ENCODE measurements at places on chromosomes 1 and 21.

- no peak for DNase-seq
These were observed 48.8 kb downstream of the ARHGEF10L start for GRCh38 chr1:17588048-17588871.

- no peak for DNase-seq
These were observed 10.6 kb upstream of the GIPC2 start for GRCh38 chr1:78035121-78035520.

GRCh38 chr1:29736582-29737188, 500.4 kb downstream of the PTPRU start:
- no peak for DNase-seq

DNA sequence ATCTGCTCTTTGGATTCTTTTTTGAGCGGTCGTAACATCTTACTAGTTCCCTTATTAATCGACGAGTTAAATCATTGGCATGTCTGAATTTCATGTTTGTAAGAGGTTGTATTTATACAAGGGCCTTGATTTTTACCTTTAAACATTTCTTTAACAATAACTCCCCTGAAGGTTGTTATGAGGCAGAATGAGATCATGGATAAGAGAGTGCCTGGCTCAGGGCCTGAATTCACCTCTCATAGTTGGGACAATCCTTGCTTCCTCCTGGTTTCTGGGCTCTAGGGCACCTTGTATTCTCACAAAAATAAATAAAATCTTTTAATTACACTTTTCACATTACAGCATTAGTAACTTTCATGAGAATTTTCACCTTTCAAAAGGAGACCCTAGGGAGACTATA, 55.4 kb downstream of the MDM4 start:
- no peak for DNase-seq

DNA sequence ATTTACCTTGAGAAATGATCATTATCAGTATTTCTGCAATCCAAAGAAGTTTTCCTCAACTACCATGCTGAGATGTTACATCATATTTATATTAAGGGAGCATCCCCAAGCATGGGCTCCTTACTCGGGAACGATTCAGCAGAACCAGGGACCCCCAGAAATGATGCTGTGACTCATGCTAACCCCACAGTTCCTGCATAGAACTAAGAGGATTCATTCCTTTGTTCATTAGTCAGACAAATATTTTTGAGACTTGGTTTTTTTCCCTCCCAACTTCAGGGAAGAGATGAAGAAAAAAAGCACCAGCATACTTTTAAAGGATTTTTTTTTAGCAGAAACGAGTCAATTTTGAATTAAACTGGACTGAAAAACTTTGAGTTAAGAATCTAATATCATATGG, 49.2 kb upstream of the COL24A1 start:
- DNase-seq = no peak

GRCh38 chr1:163512349-163512989, 190.7 kb downstream of the NUF2 start:
- no peak for DNase-seq

GRCh38 chr1:162276493-162276892, 100.2 kb downstream of the SPATA46 start:
- DNase-seq = no peak

- DNase-seq = no peak
These were observed at the start of gene RAB3B for GRCh38 chr1:51990478-51990965. Gene RAB3B, minus strand, starts transcription at chr1:51990700. Its CDS starts 13,583 bp downstream, at chr1:51977117.

GRCh38 chr21:29939924-29940275, at the start of gene GRIK1:
Gene GRIK1, minus strand, starts transcription at chr21:29939996.
- DNase-seq = no peak

- DNase-seq = no peak
These were observed 64.3 kb upstream of the MORC3 start for GRCh38 chr21:36255663-36256062.

- no peak for DNase-seq
These were observed 32.8 kb upstream of the LYPD8 start for GRCh38 chr1:248788327-248788726.

GRCh38 chr1:221053889-221054288, 174.6 kb downstream of the HLX start:
- DNase-seq = no peak

DNA sequence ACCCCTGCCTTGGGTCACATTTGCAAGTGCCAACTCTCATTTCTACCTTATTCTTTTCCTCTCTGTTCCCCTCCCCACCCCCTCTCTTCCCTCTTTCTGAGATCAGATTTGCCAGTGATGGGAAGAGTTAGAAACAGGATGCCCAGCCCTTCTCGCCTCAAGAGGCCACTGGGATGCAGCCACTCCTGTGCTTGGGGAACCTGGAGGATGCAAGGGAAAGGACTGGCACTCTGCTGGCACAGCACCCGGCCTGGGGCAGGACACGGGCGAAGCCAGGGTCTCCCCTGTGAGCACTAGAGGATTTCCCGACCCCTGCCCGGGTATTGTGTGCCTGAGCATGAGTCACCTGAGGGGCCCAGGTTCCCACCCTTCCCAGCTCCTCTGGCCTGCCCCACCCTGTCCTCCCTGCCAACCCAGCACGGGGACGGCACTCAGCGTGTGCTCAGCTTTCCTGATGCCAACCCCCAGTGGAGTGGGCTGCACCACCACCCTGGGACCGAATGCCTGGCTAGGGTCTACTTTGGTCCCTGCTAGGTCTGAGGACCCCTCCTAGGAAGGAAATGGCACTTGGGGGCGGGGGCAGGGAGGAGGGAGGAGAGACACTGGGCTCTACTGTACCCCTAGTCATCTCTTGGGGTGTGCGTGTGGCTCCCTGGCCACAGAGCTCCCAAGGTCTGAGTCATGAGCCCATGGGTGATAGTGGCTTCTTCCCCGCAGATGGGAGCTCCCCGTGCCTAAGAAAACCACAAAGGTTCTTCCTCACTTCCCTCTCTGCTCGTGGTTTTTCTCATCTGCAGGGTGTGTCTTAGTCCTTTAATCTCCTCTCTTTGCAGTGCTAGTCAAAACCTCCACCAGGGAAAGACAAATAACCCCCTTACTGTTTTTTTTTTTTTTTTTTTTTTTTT, 12.4 kb downstream of the LMNA start:
- no peak for DNase-seq

GRCh38 chr1:65068202-65069010, 79.6 kb upstream of the AK4 start:
- DNase-seq = no peak

- DNase-seq = no peak
These were observed 128.4 kb downstream of the TGFB2 start for GRCh38 chr1:218473522-218473921.

GRCh38 chr1:30087465-30087864, 635.9 kb downstream of the MATN1 start:
- DNase-seq = no peak

DNA sequence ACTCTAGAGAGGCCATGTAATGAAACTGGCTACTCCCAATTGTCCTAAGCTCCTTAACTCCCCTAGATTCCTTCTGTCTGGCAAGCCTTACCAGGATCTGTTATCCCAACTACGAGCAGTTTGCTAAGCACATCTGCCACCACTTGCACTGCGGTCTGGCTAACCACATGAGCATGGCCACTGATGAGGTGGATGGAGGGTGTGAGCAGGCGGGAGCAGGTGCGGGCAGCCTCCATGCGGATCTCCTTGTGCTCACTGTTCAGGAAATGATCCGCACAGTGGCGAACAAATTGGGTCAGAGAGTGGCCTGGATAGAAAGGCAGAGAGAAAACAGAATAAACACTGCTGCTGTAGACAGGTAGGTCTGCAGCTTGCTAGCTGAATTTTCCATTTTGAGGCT, 24.0 kb downstream of the MTOR start:
- no peak for DNase-seq

- DNase-seq = no peak
These were observed 27.7 kb upstream of the HAO2 start for GRCh38 chr1:119340861-119341261.

DNA sequence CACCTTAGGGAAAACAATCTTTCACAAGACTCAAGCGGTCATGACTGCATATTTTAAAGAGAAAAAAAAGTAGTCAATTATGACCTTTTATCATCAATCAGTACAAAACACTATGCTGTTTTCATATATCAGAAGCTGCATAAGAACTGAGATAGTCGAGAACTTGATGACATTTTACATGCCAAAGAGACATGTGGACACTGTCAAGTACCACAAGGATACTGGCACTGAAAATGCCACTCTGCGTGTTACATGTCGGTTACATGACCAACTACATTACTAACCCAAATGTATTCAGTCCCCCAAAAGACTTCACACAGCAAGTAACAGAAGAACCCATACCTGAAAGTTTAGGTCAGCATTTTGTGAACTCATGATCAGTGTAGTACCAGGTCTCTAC, 975.0 kb upstream of the ADGRL4 start:
- DNase-seq = no peak

GRCh38 chr21:44874240-44874496, 678 bp upstream of the PTTG1IP start:
- DNase-seq = no peak

- DNase-seq = no peak
These were observed 8.1 kb upstream of the TFF1 start for GRCh38 chr21:42374457-42374856.

GRCh38 chr1:165880993-165881392, 53.6 kb downstream of the UCK2 start:
- DNase-seq = no peak

GRCh38 chr1:230002164-230002803, 64.8 kb upstream of the GALNT2 start:
- no peak for DNase-seq

DNA sequence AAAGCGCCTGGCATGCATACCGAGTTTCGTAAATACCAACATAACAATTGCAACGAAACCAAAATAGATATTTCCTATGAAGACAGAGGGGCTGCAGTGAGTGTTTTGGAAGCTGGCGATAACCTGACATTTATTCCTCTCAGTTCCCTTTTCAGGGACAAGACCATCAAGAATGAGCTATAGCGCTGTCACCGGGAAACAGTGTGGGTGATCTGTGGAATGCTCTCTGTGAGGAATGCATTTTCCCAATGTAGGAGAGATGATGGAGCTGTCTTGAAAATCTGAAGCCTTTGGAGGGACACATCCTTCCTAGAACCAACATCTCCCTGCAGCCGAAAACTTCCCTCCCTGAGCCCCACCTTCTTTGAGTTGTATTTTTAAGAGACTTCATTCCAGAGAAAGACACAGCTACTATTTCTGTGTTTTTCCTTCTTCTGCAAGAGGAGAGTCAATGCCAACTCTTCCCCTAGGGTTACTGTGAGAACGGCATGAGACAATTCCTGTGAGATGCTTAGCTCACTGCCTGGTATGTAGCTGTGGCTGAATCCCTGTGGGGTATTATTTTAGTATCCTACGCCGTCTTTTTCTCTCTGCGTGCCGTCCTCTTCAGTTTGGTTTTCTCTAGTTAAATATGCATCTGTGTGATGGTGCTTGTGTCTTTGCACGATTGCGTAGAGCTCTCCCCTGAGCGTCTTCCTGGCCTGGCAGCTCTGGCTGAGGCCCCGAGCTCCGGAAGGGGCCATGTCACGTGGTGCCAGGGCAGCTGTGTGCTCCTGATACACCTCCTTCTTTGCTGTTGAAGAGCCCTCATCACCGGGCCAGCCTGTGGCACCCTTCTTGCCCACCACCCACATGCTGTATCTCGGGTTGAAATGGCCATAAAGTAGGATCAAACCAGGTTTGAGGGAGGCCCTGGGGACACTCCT, 45.2 kb downstream of the AJAP1 start:
- no peak for DNase-seq

DNA sequence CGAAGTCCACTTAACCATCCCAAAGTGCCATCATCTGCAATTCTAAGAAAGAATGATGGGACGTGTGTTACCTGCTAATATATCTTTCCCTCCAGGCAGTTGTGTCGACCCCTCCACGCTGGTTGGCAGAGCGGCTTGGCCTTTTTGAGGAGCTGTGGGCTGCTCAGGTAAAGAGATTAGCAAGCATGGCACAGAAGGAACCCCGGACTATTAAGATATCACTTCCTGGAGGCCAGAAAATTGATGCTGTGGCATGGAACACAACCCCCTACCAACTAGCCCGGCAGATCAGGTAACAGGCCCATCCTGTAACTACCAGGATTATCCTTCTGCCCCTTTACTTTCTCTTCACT, 520 bp downstream of the TARS2 start:
- no peak for DNase-seq

DNA sequence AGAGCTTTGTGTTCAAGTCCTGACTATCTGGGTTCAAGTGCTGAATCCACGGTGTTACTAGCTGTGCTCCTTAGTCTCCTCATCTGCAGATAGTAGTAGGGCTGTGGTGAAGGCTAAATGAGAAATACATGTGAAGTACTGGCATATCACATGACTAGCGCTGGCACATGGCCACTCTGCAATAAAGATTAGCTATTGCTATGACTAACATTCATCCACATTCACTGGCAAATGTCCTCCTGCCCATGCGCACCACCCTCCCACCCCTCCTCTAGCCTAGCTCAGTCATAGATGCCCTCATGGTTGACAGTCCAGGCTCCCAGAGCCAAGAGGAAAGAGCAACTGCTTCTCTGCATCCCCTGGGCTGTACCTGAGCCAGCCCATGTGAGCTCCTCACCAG, 8.5 kb upstream of the COL8A2 start:
- DNase-seq = peak; percentile 78

DNA sequence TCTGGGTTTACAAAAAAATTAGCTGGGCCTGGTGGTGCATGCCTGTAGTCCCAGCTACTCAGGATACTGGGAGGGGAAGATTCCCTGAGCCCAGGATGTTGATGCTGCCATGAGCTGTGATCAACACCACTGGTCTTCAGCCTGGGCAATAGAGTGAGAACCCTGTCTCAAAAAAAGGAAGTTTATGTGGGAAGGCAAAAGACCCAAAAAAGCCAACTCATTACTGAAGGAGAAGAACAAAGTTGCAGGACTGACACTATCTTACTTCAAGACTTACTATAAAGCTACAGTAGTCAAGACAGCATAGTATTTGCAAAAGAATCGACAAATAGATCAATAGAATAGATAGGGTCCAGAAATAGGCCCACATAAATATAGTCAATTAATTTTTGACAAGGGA, 9.2 kb upstream of the PTGS2 start:
- DNase-seq = no peak

GRCh38 chr1:175269151-175269550, 76.6 kb upstream of the KIAA0040 start:
- DNase-seq = peak; percentile 44

DNA sequence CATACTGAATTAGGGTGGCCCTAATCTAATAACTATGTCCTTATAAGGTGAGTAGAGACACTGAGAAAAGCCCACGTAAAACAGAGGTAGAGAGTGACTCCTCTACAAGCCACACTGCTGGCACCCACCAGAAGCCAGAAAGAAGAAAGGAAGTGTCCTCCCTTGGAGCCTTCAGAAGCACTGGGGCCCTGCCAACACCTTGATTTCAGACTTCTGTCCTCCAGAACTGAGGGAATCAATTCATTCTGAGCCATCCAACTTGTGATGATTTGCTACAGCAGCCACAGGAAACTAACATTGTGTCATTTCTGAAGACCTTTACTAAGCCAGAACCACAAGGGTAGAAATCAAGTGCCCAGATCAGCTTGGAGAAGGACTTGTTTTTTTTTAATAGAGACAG, 15.0 kb downstream of the GNB1 start:
- DNase-seq = no peak

- DNase-seq = no peak
These were observed 356 bp downstream of the INTS11 start for GRCh38 chr1:1324084-1324523.
